PC-3 (cell line): ENCODE measurements at places on chromosomes 6 and 20.

GRCh38 chr6:111667931-111668330 lies 62.3 kb upstream of the TRAF3IP2 start:
- DNase-seq: no peak

DNA sequence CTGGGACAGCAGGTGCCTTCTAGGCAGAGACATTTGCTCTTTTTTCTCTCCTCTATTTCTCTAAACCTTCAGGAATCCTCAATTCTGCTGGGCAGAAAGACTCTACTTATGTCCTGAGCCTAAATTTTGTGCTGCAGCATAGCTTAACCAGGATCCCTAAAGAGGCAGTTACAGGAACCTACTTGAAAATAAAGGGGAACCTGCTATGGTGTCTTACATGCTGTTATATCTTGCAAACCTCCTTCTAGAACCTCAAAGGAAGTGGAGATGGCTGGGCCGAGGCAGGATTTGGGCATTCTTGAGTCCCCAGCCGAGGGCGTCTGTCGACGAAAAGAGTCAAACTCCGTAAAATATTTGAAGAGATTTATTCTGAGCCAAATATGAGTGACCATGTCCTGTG lies 17.1 kb upstream of the GMNN start:
- DNase-seq: no peak

GRCh38 chr6:5353971-5354370 lies 92.7 kb downstream of the FARS2 start:
- no peak for DNase-seq

- DNase-seq: no peak
Observed at GRCh38 chr6:110541701-110542309, 65.4 kb upstream of the SLC22A16 start.

DNA sequence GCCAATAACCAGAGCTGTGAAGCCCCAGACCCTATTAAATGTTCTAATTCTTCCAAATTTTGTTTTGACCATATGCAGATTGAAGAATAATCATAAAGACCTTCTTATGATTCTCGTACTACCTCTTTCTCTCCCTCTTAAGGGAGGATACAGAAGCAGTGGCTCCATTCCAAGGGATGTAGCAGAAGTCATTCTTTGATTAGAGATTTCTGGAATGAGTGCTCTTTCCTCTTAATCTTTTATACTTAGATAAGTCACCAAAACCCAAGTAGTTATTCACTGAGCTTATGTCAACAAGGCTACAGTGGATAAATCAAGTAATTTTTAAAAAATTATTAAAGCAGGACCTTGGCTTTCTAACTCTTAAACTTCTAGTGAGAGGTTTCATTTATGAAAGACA lies 266.0 kb upstream of the STXBP5 start:
- DNase-seq: no peak

DNA sequence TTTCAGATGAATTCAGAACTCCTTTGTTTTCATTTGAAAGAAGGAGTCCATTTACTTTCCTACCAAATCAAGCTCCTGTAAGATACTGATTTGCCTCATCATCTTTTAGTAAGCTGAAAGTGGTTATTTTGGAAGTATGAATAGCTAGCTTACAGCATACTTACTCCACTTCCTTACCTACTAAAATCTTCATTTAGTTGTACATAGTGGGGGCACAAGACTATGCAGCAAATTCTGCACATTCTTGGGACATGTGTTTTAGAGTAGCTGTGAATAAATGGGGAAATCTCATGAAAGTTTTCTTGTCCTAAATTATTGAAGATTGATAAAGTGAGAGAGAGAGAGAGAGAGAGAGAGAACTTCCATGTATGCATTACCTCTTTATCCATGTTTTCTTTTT lies 256.3 kb downstream of the OGFRL1 start:
- DNase-seq: no peak

- DNase-seq: peak; percentile 59
Observed at GRCh38 chr6:125922322-125922860, 34.2 kb upstream of the HINT3 start.

GRCh38 chr20:10563935-10564492 lies 109.8 kb downstream of the JAG1 start:
- DNase-seq: no peak

GRCh38 chr20:56411759-56412472 lies at the start of gene CASS4:
Gene CASS4, plus strand, starts transcription at chr20:56412260. Its CDS starts 199 bp downstream, at chr20:56412459.
- DNase-seq: peak; percentile 43
